CD8-positive, alpha-beta memory T cell (primary cell): ENCODE measurements at places on chromosomes 13 and 19.

- no peak for DNase-seq
Measured at GRCh38 chr13:32845952-32846950, 170.0 kb upstream of the KL start.

GRCh38 chr13:97889803-97890202 is 63.7 kb upstream of the IPO5 start:
- no peak for DNase-seq

DNA sequence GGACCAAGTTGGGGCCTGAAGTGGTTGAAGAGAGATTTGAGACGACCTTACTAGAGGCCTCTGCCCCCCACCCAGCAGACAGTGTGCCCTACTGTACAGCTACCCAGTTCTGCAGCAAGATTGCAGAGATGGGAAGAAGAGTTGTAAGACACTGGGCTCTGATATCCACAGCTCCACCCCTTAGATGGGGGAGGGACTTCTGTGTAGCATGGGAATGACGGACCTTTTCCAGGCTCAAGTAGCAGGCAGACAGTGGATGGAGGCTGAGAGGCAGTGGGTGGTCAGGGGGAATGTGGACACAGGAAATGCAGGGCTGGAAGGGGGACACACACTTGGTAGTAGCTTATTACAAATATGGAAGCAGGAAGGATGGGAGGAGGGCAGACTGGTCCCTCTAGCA is 13.0 kb downstream of the LRFN3 start:
- no peak for DNase-seq

GRCh38 chr19:34259367-34260095 is 5.2 kb downstream of the GARRE1 start:
- DNase-seq, result no peak

- no peak for DNase-seq
Measured at GRCh38 chr19:34794066-34794960, 21.3 kb upstream of the ZNF599 start.

DNA sequence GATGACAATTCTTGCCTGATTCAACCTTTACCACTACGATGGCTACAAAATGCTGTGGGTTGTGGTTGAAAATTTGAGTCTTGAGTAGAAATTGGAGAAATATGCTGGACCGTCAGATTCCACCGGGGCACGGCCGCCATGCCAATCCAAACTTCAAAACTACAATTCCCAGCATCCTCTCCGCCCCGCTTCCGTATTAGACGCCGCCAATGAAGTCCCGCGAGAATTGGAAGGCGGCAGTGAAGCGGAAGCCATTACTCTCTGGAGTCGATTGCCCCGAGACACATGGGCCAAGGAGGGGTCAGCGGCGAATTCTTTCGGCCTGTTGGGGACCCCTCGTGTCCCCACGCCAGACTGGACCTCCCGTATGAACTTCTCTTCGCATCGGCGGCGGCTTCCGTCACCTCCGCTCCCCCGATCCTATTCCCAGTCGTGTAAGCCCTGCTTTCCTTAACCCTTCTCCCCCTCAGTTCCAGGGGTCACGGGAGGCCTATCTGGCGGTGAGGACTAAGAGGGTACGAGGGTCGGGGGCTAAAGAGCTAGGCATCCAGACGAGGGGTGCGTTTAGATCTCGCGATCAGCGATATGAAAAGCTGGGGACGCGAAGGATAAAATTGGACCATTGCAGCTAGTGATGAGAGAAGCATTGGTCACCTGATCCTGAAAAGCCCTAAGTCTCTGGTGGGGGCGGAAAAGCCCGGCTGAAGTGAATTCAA is at the start of gene ZNF317:
Gene ZNF317, plus strand, starts transcription at position 239 of the 716 bp plus-strand sequence. CDS start 15,620 bp downstream, outside the sequence.
- DNase-seq, result peak; percentile 94

GRCh38 chr13:79401259-79402070 is 4.6 kb downstream of the RBM26 start:
- DNase-seq, result no peak

DNA sequence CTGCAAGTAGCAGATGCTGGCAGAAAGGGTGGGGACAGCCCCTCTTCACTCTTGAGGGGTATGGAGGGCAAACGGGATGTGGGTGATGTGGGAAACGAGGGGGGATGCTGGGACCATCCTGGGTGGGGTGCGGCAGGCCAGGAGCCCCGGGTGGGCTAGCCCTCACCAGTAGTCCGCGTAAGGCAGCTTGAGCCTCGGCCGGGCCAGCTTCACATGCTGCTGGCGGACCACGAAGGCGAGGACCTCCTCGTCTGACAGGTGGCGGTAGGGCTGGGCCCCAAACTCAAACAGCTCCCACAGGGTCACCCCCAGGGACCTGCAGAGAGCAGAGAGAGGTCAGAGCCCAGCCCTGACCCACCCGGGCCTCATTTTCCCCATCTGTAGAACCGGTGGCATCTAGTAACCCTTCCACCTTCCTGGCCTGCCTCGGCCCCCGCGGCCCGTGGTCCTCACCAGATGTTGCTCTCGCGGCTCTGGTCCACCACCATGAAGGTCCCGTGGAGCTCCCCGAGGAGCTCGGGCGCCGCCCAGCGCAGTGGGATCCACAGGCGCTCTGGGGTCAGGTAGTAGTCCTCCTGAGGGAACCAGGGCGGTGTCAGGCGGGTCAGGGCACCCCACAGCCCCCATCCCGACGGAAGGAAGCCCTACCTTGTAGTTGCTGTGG is 10.7 kb downstream of the LMTK3 start:
- DNase-seq, result no peak

- no peak for DNase-seq
Measured at GRCh38 chr13:25190771-25191170, 18.7 kb upstream of the AMER2 start.

DNA sequence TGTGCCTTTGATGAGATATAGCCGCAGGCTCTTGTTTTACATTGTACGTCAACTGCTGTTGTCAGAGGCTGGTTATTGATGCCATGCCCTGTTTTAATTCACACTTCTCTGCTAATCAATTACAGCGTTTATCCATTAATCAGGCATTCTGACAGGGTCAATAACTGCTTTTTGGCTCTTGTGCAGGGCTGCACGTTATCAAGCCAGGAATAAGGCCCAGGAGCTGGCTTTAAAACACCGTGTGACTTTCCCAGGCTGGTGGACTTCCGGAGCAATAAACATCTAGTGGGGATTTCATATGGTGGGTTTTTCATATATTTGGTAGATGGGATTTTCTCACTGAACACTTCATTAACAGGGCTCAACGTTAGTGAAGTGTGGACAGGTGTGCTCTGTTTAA is 221.7 kb downstream of the TM9SF2 start:
- DNase-seq, result no peak

- DNase-seq, result no peak
Measured at GRCh38 chr19:2201473-2202148, 34.5 kb downstream of the PLEKHJ1 start.

- no peak for DNase-seq
Measured at GRCh38 chr13:25915840-25916518, 135.8 kb downstream of the SHISA2 start.

GRCh38 chr13:97403893-97404750 is 29.8 kb upstream of the RAP2A start:
- DNase-seq, result no peak

DNA sequence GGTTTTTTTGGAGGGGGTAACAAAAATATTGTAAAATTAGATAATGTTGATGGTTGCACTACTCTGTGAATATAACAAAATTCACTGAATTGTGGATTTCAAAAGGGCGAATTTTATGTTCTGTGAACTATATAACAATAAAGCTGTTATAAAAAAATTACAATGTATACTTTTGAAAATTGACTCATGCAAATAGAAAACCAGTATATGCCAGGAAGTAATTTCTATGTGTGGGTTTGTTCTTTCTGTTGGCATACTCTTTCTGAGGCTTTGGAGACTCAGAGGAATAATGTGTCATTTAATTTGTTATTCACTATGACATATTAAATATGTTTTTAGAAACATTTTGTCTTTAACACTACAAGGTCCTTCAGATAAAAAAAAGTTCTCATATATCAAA is 310.1 kb downstream of the GPC5 start:
- no peak for DNase-seq

GRCh38 chr19:8262431-8262830 is 45.7 kb downstream of the CD320 start:
- DNase-seq, result no peak

GRCh38 chr13:59834801-59835200 is 328.9 kb downstream of the DIAPH3 start:
- DNase-seq, result no peak

DNA sequence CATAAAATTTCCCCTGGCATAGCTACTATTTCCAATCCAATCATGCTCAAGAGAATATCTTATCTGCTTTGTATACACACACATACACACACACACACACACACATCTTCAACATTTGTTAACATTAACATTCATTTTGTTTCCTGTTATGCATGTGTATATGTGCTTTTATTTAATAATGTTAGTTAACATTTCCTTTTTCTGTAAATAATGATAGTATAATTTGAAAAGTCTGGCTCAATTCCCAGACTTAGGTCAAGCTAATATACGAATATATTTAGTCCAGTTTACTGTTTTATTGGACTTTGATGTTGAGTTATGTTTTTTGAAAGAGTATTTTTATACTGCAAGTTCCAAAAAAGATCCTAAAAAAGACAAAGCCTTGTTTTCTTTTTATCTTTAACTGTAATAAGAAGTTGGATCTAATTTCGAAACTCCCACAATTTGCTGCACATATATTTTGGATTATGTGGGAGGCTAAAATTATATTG is 1072.4 kb downstream of the EFNB2 start:
- no peak for DNase-seq

GRCh38 chr13:51420681-51421490 is 31.9 kb downstream of the INTS6 start:
- no peak for DNase-seq

DNA sequence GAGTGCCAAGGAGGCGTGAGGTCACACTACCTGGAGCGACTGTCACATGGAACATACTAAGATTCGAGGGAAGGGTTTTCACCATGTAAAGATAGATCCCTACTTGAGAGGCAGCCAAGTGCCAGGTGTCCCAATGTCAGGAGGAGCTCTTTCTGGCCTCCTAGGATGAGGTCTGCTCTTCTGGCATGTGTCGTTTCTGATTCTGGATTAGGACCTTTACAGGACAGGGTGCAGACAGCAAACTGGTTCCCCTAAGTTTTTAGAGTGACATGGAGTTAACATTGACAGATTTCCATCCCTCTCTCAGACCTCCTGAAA is 75.3 kb downstream of the ZNF536 start:
- DNase-seq, result no peak

DNA sequence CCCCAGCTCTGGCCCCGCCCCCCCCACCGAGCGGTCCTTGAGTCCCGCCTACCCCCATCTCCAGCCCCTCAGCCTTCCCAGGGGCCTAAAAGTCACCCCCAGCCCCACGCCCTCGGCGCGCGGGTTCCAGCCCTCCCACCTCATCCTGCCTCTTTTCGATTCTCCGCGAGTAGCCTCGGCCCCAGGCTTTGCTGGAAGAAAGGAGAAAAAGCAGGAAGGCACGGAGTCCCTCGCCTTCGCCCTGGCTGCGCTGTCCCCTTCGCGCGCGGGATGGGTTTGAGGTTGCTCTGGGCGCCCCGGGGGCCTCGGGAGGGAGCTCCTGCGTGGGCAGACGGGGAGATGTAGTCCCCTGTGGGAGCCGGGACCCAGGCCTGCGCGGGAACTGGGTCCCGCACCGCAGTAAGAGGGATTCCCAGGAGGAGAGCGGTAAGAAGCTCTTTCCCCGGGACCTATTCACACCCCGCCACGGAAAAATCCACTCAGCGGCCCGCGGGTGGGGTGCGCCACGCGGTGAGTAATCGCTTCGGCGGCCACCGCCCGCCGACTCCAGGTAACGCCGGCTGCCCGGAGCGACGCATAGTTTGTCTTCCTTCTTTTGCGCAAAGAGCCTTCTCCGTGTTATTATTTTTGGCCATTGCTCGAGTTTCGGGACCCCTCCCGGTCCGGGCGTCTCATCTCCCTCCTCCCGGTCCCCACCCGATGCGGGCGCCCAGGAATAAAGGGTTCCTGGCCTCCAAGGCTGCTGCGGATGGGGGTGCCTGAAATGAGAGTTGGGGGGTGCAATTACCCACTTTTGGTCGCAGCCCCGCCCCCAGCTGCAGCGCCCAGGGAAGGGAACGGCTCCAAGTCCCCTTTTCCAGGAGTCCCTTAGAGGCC is 865 bp upstream of the CRLF1 start:
- DNase-seq, result no peak

GRCh38 chr19:6531956-6532243 is 1.1 kb downstream of the TNFSF9 start:
- DNase-seq, result no peak

- DNase-seq, result no peak
Measured at GRCh38 chr13:45598597-45598996, 16.9 kb downstream of the ERICH6B start.

- DNase-seq, result peak; percentile 75
Measured at GRCh38 chr19:33177417-33177979, 16.6 kb upstream of the LRP3 start.

DNA sequence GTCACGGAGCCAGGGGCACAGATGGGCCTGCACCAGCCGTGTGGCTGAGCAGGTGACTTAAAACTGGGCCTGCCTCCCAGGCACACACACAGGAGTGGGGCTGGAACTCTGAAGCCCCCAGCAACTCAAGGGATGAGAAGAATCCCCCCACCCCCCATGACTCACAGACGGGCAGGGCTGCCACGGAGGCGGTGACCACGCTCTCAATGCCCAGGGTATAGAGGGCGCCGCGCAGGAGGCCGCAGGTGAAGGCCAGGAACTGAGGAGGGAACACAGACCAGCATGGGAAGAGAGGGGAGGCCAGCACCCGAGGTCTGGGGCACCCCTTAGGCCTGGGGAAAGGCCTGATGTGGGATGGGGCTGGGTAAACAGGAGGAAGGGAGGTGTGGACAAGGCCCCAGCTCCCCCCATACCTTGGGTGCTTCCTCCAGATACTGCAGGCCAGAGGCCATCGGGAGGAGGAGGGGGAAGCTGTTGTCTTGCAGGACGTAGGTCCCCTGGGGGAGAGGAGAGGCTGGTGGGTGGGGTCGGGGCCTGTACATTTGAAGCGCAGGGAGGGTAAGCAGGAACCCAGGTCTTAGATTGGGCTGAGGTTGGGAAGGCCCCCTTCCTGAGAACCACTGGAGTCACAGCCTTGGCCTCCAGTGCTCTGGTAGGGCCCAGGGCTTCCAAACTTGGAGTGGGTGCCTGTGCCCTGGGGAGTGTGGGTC is 3.1 kb upstream of the NKPD1 start:
- no peak for DNase-seq

DNA sequence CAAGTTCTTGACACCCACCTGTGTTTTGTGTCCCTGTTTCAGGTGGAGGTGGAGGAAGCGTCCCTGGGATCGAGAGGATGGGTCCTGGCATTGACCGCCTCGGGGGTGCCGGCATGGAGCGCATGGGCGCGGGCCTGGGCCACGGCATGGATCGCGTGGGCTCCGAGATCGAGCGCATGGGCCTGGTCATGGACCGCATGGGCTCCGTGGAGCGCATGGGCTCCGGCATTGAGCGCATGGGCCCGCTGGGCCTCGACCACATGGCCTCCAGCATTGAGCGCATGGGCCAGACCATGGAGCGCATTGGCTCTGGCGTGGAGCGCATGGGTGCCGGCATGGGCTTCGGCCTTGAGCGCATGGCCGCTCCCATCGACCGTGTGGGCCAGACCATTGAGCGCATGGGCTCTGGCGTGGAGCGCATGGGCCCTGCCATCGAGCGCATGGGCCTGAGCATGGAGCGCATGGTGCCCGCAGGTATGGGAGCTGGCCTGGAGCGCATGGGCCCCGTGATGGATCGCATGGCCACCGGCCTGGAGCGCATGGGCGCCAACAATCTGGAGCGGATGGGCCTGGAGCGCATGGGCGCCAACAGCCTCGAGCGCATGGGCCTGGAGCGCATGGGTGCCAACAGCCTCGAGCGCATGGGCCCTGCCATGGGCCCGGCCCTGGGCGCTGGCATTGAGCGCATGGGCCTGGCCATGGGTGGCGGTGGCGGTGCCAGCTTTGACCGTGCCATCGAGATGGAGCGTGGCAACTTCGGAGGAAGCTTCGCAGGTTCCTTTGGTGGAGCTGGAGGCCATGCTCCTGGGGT is 16.7 kb downstream of the PRAM1 start:
- DNase-seq, result no peak
